ENCODE measurements at places on chromosomes 11 and 22. TPM values are rescaled to one million over a fixed set of nuclear protein-coding genes. Genes with fewer than 3 reads are reported as not detected.

DNA sequence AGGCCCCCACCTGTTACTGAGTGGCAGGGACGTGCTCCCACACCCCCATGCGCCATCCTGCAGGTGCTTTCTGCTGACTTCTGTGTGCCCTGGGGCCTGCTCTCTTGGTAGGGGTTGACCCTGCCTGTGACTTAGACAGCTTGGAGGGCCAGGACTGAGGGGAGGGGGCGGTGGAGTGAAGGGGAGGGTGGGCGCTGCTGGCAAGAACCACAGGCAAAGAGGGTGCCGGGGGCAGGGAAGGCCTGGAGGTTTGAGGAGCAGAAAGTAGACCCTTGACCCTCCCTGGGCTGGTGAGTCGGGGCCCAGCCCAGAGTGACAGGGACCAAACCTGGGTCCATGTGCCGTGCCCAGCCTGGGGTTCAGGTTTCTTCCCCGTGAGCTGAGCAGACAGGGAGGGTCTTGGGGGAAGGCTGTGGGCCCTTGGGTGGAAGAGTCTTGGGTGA lies 17.8 kb downstream of the KCNQ1 start:
- peaks cover 49% of the 10 kb centered on the region for H3K4me1 ChIP-seq
- no peak overlapping the region for H3K4me3 ChIP-seq
- DNase-seq, result no peak
- no peaks in the 10 kb centered on the region for H3K36me3 ChIP-seq
- peaks cover 10% of the 10 kb centered on the region for H3K27me3 ChIP-seq

DNA sequence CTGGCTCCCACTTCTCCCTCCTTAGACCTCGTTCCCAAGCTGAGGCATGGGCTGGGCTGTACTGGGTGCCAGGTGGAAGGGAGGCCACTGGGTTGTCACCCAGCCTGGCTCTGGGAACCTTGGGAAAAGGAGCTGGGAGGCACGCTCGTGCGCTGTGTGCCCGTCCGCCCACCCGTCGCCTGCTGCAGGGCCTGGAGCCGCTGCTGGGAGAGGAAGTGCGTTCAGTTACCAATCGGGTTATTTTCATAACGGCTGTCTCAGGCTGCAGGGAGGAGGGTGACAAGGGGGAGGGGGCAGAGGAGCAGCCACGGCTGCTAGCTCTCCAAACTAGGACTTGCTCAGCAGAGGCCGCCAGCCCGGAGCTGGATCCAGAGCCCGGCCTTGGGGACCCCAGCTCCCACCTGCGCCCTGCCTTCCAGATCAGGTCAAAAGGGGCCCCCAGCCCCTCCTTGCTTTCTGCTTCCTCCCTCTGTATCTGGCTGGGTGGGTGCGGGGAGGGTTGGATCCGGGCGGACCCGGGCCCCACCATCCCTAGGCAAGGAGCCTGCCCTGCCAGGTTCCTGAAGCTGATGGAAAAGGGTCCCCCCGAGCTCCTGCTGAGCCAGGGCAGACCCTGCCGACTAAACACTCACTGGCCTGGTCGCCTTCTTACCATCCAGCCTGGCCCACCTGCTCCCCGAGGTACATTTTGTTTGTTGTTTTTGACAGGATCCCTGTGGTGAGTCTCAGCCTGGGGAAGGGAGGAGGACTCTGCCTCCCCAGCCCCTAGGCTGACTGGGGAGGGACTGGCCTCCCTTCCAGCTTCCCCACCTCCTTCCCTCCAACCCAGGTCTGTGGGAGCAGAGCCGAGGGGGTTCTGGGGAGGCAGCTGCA lies 14.3 kb downstream of the DGKZ start:
- H3K27ac ChIP-seq, result peak overlapping the region; percentile 47
- peaks cover 23% of the 10 kb centered on the region for H3K36me3 ChIP-seq
- DNase-seq, result peak; percentile 84
- peaks cover 79% of the 10 kb centered on the region for H3K4me1 ChIP-seq

GRCh38 chr11:115990004-115990447 lies 485.8 kb upstream of the CADM1 start:
- H3K4me1 ChIP-seq, result no peaks in the 10 kb centered on the region
- H3K4me3 ChIP-seq, result no peak overlapping the region
- no peaks in the 10 kb centered on the region for H3K36me3 ChIP-seq
- no peaks in the 10 kb centered on the region for H3K27me3 ChIP-seq
- DNase-seq, result no peak

- no peak for DNase-seq
- H3K4me3 ChIP-seq, result no peak overlapping the region
- no peaks in the 10 kb centered on the region for H3K27me3 ChIP-seq
- H3K27ac ChIP-seq, result no peak overlapping the region
- H3K4me1 ChIP-seq, result peaks cover under 1% of the 10 kb centered on the region
- H3K36me3 ChIP-seq, result no peaks in the 10 kb centered on the region
These were observed 6.6 kb upstream of the APOL6 start for GRCh38 chr22:35641494-35642120.

- no peaks in the 10 kb centered on the region for H3K27me3 ChIP-seq
- DNase-seq, result peak; percentile 73
- no peaks in the 10 kb centered on the region for H3K36me3 ChIP-seq
- H3K4me1 ChIP-seq, result peaks cover 99% of the 10 kb centered on the region
- H3K4me3 ChIP-seq, result peak overlapping the region; percentile 26
These were observed 18.2 kb downstream of the ZBTB16 start for GRCh38 chr11:114077482-114078305.

DNA sequence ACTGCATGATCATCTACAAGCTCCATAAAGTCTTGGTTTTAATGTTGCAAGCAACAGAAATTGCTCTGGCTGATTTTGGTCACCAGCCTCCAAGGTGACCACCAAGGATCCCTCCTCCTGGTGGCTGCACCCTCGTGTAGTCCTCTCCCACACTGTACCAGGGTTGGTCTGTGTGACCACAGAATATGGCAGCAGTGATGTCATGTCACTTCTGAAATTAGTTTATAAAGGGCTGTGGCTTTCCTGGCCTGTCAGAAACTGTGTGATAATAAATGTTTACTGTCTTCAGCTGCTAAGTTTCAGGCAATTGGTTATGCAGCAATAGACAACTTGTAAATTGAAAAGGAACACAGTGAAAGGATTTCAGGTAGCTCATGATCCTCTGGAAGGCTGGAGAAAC lies 5.3 kb upstream of the PRDM11 start:
- peaks cover 9% of the 10 kb centered on the region for H3K4me1 ChIP-seq
- no peaks in the 10 kb centered on the region for H3K36me3 ChIP-seq
- H3K27ac ChIP-seq, result no peak overlapping the region

The MS4A4A gene
- 1.2 TPM for total RNA-seq
